ENCODE measurements at places on chromosomes 3 and 15.
A peak's percentile ranks its signal among the peaks of the same experiment; 100 is the strongest.

GRCh38 chr3:135491491-135492205 lies 473.9 kb upstream of the PPP2R3A start:
- DNase-seq: no peak

DNA sequence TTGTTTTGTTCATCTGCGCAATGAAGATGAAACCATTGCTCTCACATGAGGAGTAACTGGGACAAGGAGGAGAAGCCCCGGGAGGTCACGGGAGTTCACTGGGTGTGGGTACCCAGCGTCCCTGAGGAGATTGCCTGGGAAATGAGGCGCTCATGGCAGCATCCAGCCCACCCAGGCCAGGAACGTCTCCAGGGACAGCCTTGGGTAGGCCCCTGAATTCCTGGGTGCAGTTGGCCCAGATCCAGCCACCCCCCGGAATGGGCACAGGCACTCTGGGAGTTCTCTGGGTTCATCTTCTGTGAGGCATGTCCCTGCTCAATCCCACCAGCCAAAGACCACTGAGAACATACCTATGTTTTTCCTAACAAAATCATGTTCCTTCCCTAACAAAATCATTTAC lies 18.5 kb downstream of the BFSP2 start:
- no peak for DNase-seq

- no peak for DNase-seq
Observed at GRCh38 chr15:91603384-91604080, 250.0 kb upstream of the SLCO3A1 start.

GRCh38 chr15:57550640-57551039 lies 41.1 kb upstream of the MYZAP start:
- DNase-seq: no peak

- no peak for DNase-seq
Observed at GRCh38 chr3:27431116-27431515, 53.1 kb downstream of the SLC4A7 start.

DNA sequence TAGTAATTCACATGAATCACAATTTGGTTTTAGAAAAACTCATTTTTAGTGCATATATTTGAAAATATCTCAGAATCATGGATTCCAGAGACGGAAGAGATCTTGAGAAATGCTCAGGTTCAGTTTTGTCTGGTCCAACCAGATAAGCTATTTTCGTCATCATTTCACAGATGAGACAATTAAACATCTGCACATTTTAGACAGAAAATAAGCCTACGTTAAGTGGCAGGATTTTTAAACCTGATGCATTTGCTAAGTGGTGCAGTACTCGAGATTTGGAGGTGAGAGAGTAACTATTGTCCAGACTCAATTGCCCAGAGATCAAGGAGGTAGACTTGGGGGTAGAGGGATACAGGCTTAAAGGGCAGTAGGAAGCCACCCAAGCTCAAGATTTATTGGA lies 90.5 kb downstream of the CCNL1 start:
- no peak for DNase-seq

- DNase-seq: peak; percentile 68
Observed at GRCh38 chr3:25663869-25664811, 567 bp downstream of the TOP2B start.

DNA sequence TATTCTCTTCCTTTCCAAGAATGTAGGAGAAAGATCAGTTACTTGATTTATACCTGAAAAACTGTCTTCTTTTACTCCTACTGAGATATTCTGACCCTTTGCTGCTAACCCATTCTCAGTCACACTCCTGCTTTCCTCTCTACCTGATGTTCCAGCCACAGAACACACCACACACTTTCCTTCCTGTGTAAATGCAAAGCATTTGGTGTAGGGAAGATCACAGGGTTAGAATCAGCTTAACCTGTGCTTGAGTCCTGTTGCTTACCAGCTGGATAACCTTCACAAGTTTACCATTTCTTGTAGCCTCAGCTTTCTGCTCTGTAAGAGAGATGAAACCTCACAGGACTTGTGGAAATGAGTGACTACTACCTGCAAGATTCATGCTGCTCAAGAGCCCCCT lies 489.8 kb upstream of the GOLIM4 start:
- no peak for DNase-seq

DNA sequence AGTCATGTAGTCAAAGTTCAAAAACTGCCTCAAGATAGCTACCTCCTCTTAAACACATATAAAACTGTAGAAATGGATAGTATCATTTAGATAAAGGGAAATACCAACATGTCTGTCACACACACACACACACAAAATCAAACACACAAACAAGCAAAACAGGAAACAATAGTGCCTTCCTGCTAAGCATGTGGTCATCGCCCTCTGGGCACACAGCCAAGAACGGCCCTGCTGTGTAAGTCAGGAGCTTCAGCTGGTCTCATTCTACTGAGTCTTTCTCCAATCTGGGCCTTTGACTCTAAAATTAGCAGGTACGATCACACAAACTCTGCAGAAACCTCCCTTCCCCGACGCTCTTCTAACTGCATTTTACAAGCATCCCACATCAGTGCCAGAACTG lies 272.2 kb upstream of the CHRNA7 start:
- DNase-seq: no peak
